ENCODE measurements at places on chromosomes 2 and 18.

DNA sequence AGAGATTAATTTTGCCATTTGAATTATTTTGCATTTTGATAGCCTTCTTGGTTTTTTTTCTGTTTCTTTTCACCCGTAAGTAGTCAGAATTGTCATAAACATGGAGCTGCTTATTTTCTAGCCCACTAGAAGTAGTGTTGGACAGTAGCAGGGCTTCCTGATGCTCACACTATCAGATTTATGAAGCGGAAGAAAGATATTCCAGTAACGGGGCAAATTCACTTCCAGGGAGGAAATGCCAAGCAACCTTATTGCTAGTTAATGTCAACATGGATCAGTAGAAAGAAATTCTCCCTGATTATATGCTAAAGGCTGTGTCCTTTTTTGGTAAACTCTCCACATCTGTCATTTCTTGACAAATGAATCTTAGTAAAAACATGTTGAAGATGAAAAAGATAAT is 19.2 kb upstream of the ADAM23 start:
- no peak for DNase-seq

GRCh38 chr2:47054036-47054555 is 101.0 kb downstream of the STPG4 start:
- DNase-seq = no peak

GRCh38 chr2:75801234-75801982 is 90.7 kb upstream of the GCFC2 start:
- no peak for DNase-seq

- no peak for DNase-seq
These were observed 36.6 kb upstream of the TANK start for GRCh38 chr2:161123531-161124030.

DNA sequence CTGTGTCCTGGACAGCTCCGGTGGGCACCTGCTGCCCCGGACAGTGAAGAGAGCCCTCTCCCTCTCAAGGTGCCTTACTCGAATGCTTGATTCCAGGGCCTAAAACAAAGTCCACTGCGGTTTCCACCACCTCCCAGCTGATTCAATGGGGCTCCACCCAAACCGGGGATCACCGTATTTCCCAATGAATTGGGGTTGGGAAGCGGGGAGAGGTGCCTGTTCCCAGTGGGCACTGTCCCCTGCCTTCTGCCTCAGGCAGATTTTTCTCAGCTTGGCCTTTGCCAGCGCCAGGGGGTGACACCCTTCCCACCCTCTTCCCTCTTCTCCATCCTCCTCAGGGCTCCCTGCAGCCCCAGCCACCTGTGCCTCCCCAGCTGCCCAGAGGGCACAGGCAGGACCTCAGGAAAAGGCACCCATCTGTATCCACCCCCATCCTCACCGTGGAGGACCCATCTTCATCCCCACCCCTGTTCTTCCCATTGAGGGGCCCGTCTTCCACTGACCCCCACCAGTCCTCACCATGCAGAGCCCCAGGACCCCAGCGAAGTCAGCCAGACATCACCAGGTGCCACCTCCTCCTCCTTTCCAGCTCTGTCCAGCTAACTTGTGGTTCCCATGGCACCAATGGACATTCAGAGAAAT is 66.7 kb upstream of the HPCAL1 start:
- DNase-seq = no peak

DNA sequence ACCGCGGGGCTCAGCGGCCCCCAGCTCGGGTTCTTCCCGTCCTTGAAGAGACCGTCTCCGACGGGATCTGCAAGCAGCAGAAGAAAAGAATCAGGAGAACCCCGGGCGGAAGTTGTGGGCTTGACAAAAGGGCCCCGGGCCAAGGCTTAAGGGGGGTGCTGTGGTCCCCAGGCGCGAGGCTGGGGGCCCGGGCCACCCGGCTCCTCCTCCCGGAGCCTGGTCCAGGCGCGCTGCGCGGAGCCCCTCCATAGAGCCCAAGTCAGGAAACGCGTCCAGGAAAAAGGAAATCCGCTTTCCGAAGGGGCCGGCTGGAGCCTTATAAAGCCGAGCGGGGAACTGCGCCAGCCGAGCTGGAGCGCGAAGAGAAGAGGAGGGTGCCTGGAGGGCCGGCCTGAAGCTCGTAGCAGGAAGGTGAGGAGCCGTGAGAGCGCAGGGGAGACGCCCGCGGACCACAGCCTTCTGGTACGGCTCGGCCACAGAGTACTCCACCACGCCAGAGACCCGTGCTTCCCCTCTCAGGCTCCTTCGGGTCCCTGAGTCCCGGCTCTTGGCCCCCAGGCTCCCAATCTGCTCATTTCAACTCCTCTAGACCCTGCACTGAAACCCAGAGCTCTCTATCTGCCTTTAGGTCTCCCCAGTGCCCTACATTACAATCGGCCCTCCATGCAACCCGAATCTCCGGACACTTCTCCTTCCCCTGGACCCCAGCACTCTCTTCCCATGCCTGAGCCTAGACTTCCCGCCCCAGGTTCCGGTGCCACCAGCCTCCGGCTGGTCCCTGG is 554 bp downstream of the FEV start:
- DNase-seq = no peak

- no peak for DNase-seq
These were observed 107.1 kb downstream of the GLI2 start for GRCh38 chr2:120842456-120843439.

- peak; percentile 42 for DNase-seq
These were observed 280.7 kb upstream of the HNRNPA3 start for GRCh38 chr2:176931588-176932563.

- DNase-seq = no peak
These were observed 359.7 kb downstream of the MBD2 start for GRCh38 chr18:53864770-53865169.

GRCh38 chr2:210715560-210716082 is 159.2 kb downstream of the CPS1 start:
- no peak for DNase-seq

DNA sequence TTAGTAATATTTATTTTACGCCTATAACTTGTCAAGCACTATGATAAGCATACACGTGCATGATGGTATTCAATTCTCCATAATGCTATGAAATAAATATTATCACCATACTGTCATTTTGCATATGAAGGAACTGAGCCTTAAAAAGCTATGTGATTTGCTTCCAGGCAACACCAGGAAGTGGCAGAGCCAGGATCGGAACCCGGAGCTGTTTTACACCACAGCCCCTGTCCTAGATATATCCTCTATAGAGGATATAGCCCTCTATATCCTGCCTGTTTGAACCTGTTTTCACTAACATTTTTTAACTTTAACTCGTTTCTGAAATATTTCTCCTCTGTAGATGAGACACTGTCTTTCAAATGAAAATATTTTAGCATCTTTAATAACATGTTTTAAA is 690.0 kb downstream of the SATB2 start:
- DNase-seq = no peak

- DNase-seq = no peak
These were observed 102.9 kb upstream of the CCDC195 start for GRCh38 chr2:224819075-224819474.

GRCh38 chr18:48838921-48839818 is 111.6 kb downstream of the SMAD7 start:
- DNase-seq = no peak

DNA sequence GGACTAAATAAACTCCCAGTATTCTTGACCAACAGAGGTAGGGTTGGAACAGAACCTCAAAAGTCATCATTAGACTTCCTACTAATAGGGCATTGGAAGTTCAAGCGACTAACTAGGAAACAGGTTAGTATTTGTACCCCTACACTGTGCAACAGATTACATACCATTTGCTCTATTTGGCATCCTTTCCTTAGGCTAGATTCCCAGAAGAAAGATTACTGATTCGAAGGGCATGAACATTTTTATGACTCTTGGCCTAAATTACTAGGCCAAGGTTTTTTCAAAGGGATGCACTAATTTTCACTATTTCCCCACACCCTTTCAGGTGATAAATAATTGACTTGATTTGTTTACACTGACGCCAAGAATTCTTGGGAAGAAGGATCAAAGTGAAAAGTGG is 104.8 kb upstream of the CYP1B1 start:
- DNase-seq = no peak

DNA sequence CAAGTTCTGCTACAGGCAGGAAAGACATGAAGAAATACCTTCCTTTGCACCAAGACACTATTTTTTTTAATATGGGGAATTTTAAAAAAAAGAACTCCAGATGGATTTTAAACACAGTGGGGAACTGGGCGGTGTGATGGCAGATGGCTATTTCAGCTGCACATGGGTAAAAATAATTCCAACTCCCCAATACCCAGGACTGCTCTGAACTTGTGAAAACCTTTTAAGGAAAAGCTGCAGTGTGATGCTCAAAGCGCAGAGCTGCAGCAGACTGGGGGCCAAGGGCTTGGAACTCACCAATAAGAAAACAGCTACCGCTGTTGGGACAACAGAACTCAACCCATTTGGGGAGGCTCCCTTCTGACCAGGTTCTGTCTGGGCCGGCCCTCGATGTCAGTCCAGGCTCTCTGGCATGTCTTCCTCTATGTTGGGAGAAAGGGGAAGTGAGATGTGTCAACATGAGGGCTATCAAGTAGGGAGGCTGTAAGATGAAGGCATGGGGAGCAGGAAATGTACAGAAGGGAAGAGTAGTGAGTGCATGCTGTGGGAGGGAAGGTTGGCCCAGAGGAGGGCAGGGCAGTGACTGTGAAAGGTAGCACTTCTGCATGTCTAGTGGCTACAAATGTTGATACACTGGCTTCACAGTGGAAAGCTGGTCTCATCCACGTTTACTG is 64.0 kb upstream of the SLC14A2 start:
- DNase-seq = no peak

- no peak for DNase-seq
These were observed 1.0 kb downstream of the ZNF532 start for GRCh38 chr18:58865701-58866065.
